ENCODE measurements at places on chromosomes 16 and 17.

DNA sequence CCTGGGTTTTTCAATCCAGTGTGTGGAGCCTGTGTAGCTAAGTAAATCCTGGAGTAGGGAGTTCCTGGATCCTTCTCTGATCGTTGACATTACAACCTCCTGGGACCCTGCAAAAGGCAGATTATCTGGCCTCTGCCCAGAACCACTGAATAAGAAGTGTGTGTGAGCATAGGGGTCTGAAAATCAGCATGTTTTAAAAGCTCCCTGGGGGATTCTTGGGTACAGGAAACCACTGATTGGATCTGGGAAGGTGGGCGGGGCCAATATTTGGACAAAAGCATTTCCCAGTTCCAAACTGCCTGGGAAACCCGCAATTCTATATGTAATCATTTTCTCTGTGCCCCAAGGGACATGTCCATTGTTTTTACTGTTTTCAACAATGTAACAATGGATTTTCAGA lies 27.2 kb upstream of the BEAN1 start:
- no peak for DNase-seq

- DNase-seq: no peak
Measured at GRCh38 chr17:28597606-28598383, 1.0 kb downstream of the SPAG5 start.

- no peak for DNase-seq
Measured at GRCh38 chr17:57257195-57257894, 1.0 kb downstream of the MSI2 start.

DNA sequence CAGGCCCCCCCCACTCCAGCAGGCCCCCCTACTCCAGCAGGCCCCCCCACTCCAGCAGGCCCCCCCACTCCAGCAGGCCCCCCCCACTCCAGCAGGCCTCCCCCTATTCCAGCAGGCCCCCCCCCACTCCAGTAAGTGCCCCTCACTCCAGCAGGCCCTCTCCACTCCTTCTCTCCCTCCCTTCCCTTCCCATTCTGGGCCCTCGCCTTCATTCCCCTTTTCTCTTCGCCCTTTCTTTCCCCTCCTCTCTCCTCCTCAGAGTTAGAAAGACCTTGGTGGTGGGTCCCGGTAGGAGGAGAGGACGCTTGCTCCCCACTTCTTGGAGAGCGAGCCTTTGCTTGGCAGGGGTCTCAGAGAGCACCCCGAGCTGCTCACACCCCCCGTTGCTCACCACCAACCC lies 177.0 kb upstream of the TNRC6C start:
- DNase-seq: no peak

DNA sequence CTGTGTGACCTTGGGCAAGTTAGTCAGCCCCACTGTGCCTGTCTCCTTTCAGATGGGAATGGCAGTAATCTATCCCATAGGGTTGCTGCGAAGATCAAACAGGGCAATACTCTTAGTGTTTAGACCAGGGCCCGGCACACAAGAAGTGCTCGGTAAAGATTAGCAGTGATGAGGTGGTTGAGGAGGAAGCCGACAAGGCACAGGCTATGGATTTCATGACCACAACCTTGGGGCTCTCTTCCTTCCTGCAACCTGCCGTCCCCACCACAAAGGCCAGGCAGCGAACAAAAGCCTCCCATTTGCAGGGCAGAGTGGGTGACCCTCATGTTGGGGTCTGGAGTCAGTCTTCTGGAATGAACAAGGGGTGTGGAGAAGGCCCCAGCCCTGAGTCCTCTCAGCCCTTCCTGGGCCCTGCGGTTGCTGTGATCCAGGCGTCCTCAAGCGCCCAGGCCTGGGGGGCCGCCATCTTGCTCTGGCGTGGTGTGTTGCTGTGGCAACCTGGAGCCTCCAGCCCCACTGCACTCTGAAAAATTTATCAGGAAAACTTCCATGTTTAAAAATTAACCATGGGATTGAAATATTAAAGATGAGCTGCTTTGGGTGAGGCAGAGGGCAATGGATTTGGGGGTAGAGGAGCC lies 9.8 kb downstream of the ADAM11 start:
- no peak for DNase-seq

- DNase-seq: no peak
Measured at GRCh38 chr16:3180445-3180878, 7.5 kb upstream of the OR1F1 start.

DNA sequence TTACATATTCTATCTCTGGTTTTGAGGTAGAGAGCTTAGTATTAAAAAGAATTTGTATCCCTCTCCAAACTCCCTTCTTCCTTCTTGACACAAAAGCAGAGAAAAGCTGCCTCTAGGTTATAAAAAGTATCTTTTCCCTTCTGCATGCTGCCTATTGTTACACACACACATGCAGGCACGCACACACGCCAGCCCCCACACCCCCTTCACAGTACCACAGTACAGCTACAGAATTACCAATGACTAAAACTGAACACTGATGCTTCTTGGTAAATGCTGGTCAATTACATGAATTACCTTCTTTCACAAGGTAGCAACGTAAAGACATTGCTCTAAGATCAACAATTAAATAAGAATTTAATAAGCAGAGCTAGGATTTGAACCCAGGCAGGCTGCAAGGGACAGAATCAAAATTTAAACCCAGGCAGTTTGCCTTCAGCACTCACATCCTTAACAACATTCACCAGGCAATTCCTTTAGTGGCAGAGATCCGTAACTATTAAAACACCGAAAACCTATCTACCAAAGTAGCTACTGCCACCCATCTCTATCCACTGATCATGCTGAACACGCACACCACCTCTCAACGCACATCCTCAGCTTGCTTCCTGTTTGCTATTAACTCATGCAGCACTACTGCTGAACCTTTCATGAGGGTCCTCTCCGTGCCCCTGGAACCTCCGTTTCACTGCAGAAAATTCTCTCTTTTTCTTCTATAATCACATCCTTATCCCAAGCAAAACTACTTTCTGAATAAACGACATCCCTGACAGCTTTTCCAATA lies 37.8 kb downstream of the YWHAE start:
- DNase-seq: no peak

DNA sequence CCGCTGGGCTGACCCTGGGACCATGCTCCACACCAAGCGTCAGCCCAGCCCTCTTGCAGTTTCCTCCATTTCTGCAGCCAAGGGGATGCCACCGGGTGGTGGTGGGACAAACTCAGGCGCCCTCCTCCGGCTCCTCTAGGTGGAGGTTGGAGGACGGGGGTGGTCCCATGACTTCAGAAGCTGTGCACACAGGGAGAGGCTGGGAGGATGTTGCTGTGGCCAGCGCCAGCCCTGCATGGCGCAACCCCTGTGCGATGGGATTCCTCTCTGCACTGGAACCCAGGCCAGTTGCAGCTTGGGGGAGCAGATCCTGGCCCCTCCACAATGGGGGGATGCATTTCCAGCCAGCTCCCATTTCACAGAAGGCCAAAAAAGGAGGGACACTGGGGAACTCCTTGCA lies 246.5 kb downstream of the C16orf95 start:
- no peak for DNase-seq

Data from activated CD4-positive, alpha-beta T cell treated with anti-CD3 and anti-CD28 coated beads for 4 hours (primary cell).